ENCODE measurements at places on chromosomes 1 and 21. TPM values are rescaled to one million over a fixed set of nuclear protein-coding genes. Genes with fewer than 3 reads are reported as not detected.

The KCNK1 gene
- polyA plus RNA-seq: 9.8 TPM

The NR5A2 gene
- polyA plus RNA-seq: 0.30 TPM

The LCE2C gene
- polyA plus RNA-seq: not detected

The ADGRL2 gene
- polyA plus RNA-seq: not detected

The FHAD1 gene
- 1.9 TPM for polyA plus RNA-seq

The TEX38 gene
- polyA plus RNA-seq: not detected
